ENCODE measurements at places on chromosomes 3 and 15.

DNA sequence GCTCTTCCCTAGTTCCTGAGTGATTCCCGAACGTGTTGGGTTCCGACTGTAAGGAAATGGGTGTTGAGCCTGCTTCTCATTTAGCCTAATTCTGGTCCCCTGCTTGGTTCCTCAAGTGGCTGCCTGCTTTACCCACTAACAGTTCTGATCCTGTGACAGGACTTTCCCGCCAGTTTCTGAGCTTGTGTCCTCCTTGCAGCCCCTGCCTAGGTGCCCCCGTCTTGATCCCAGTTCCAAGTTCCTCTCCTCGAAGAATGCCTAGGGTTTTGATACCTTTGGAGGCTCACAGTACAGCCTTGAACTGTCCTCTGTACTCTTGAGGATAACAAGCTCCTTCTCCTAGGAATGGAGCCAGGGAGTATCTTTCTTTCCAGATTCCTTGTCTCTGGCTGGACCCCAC, 12.0 kb upstream of the RASGRF1 start:
- DNase-seq = no peak

DNA sequence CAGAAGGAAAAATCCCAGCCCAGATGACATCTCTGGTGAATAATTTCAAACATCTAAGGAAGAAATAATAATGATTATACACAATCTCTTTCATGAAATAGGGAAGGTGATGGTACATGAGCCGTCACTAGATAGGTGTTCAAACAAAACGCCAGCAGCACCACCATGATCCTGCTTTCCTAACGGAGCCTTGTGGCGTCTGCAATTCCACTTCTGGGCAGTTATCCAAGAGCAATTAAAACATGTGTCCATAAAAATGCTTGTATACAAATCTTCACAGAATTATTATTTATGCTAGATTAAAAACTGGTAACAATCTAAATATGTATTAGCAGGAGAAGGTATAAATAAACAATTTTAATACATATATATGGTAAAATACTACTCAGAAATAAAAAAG, 33.7 kb downstream of the RTP4 start:
- no peak for DNase-seq

DNA sequence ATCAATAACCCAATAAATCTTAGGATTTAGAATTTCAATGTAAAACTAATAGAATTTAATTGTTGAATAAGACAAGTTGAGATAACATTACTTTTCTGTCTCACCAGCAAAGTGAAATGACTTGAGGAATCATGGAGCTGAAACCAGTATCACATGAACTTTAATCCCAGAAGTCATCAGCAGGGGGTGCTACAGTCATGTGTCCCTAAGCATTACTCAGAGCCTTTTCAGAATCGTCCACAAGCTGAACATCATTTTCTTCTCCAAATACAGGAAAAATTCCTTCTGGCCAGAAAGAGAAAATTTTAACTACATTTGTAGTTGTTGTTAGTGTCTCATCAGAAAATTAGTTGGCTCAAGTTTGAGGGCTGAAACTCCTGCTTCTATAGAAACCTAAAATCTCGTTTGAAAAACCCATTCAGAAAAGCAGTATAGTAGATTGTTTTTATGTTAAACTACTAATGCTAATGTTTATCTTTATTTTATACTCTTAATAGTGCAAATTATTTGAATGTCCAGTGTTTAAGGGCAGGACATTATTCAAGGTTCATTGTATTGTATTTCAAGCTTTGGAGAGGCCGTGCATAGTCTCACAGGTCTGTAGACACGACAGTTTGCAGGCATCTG, 384.1 kb downstream of the PLOD2 start:
- peak; percentile 51 for DNase-seq

- no peak for DNase-seq
These were observed 243.3 kb upstream of the RARB start for GRCh38 chr3:25184641-25185250.

DNA sequence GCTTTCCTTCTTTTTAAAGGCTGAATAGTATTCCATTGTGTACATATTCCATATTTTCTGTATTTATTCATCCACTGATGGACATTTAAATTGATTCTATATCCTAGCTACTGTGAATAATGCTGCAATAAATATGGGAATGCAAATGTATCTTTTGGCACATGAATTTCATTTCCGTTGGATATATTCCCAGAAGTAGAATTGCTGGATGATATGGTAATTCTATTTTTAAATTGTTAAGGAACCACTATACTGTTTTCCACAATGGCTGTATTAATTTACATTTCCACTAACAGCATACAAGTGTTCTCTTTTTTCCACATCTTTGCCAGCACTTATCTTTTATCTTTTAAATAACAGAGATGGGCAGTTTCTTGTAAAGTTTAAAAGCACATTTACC, 302.7 kb downstream of the CTNNB1 start:
- DNase-seq = no peak

DNA sequence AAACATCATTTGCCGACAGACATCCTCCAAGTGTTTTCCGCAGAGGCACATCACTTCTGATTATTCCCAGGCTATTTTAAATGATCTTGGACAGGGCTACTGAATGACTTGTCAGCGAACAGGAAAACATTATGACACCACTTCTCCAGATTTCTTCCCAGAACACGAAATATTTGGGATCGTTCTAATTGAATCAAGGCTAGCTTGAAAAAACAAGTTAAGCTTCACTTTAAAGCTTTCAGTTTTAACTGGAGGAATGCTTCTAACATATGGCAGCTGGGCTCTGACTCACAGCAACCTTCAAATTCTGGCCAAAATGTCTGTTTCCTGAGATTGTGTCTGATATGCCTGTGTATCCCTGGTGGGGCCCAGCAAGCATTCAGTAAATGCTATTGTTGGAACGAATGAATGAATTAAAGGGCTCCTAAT, 127.0 kb upstream of the ICE2 start:
- no peak for DNase-seq

- peak; percentile 95 for DNase-seq
These were observed 205.4 kb upstream of the UBE2E1 start for GRCh38 chr3:23600167-23600871.

- DNase-seq = no peak
These were observed 158.7 kb downstream of the GBE1 start for GRCh38 chr3:81602781-81603180.
